Renal pelvis (tissue), 12 donors: ENCODE measurements at places on chromosomes 16 and 17.

DNA sequence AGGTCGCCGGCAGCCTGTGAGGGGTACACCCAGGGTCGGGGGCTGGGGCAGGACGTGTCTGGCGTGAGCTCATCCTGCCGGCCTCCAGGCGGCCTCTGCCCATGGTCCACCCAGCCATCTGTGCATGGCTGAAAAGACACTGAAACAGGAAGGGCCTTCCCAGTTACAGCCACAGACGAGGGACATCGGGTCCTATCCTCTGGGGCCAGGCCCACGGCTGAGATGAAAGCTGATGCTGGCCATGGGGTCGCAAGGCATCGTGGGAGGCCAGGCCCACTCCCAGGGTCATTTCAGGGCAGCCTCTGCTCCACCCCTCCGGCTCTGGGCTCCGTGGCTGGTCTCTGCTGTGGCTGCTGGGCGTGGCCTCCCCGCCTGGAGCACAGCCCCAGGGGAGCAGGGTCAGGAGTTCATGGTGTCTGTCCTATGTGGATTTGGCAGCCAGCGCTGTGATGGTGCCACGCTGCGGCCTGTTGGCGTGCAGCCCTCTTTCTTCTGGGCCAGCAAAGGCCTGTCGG is 16.6 kb upstream of the ATP6V0C start:
- DNase-seq: no peak

DNA sequence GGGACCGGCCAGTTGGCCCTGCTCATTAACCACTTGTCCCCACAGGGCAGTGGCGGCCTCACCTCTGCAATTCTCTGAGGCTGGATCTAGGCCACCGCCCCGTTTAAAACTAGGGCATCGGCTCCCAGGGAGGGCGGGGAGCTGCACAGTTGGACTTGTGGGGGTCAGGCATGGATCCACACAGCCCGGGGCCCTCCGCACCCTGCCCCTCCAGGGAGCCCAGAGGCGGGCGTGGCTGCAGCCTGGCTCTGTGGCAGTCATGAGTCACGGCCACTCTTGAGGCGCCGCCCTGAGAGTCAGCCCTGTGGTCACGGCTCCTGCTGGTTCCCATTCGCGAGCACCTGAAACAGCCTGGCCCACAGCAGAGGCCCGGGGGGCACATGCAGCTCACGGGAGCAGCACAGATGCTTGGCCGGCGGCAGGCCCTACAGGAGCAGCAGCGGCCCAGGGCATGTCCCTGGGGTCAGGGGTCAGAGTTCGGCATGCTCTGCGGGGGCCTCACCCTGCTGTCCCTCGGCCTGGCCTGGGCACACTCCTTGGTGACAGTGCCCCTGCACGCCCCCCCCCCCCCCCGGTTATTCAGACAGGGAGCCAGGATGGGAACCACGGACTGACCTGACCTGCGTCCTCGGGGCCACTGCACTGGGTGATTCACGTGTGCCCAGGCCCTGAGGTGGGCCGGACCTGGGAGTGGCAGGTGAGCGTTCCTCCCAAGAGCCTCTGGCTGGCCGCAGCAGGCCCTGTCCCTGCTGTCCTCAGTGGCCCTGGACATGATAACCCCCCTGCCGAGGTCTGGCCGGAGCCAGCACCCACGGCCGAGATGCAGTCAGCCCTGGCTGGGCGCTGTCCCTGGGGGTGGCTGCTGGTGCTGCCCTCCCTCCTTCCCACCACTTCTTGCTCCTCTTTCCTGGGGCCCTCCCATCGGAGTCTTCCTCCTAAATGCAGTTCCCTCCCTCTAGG is 8.2 kb downstream of the CAPN15 start:
- DNase-seq: no peak

- DNase-seq: peak; percentile 48
Measured at GRCh38 chr16:31460582-31461002, 1.3 kb downstream of the ARMC5 start.

DNA sequence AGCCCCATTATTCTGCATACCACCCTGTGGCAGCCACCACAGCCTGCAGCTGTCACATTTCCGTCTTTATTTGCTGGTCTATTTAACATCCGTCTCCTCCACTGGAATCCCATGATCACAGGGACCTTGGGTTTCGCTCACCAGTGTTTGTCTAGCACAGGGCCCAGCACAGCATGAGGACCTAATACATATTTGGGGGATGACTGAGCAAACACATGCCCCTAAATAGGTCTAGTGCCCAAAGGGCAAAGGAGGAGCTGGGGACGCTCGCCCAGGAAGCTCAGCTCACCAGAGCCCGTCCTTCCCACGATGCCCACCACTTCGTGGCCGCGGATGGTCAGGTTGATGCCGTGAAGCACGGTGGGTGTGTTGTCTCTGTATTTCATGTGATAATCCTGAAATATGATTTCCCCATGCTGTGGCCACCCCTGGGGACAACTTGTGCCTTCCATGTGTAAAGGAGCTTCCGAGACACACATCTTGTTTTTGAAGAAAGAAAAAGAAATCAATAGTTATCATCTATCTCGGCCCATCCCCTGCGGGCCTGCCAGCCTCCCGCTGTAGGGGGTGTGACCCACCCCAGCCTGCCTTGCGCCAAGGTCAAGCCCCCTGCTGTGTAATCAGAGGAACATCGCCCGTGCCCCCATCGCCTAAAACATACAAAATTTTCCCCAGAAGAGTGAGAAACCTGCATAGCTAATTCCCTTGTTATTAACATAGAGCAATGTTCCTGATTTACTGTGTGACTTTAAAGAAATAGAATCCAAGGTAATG is 21.0 kb upstream of the ABCC12 start:
- DNase-seq: no peak

GRCh38 chr16:54313789-54314188 is 27.2 kb upstream of the IRX3 start:
- DNase-seq: no peak

DNA sequence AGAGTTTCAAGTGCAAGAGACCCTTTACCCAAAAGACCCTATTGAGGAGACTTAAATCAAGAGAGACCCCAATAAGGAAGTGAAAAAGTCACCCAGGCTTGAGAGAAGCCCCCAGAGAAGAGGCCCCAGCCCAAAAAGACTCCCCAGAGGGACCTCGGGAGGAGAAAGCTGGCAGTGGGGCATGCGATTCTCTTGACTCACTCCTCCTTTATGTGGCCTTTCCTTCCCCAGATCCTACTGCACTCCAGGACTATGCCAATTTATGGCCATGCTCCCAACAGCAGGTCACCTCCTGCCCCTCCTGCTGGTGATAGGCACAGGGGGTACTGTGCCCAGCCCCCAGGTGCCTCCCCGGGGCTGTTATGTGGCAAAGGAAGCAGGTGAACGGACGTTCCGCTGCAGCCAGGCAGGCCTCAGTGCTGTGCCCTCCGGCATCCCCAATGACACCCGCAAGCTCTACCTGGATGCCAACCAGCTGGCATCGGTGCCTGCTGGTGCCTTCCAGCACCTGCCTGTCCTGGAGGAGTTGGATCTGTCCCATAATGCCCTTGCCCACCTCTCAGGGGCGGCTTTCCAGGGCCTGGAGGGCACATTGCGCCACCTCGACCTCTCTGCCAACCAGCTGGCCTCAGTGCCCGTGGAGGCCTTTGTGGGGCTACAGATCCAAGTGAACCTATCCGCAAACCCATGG is 16.3 kb downstream of the LRRC3C start:
- DNase-seq: no peak

DNA sequence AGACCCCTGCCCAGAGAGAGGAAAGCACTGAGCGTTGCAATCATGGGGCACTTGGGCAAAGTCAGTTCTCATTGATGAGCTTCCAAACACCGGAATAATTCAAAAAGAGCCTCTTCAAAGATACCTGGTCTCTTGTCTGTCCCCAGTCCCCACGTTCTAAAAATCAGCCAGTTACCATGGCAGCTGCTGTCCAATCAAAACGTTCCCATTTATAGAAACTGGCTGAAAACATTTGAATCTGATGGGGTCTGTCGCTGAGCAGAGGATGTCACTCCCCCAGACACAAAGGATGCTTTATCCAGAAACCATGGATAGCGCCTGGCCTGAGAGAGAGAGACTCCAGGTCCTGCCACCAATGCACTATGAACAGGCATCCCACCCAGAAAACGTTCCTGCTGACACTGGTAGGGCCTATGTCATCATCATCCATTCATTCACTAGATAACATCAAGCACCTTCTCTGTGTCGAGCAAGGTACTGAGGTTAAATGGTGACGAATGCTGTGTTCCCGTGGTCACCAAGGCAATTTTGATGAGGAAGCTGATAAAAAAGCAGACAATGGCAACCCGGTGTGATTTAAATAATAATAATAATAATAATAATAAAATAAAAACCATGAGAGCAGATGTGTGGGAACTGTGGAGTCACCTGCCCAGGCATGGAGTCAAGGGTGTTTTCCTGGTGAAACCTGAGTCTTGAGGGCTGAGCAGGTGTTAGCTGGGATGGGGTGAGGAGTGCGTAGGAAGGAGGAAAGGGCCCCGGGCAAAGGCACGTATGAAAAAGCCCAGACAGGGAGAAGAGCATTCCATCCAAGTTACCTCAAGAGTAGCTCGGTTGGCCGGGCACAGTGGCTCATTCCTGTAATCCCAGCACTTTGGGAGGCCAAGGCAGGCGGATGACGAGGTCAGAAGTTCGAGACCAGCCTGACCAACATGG is 19.0 kb upstream of the CALB2 start:
- no peak for DNase-seq

GRCh38 chr16:84247844-84248243 is 8.0 kb upstream of the KCNG4 start:
- no peak for DNase-seq

- DNase-seq: no peak
Measured at GRCh38 chr16:54473226-54473993, 186.8 kb upstream of the IRX3 start.

- DNase-seq: no peak
Measured at GRCh38 chr17:27644586-27644985, 13.6 kb downstream of the LGALS9 start.
